Fibroblast of lung (primary cell): ENCODE measurements at places on chromosomes 7 and 10.
A peak's percentile ranks its signal among the peaks of the same experiment; 100 is the strongest.

DNA sequence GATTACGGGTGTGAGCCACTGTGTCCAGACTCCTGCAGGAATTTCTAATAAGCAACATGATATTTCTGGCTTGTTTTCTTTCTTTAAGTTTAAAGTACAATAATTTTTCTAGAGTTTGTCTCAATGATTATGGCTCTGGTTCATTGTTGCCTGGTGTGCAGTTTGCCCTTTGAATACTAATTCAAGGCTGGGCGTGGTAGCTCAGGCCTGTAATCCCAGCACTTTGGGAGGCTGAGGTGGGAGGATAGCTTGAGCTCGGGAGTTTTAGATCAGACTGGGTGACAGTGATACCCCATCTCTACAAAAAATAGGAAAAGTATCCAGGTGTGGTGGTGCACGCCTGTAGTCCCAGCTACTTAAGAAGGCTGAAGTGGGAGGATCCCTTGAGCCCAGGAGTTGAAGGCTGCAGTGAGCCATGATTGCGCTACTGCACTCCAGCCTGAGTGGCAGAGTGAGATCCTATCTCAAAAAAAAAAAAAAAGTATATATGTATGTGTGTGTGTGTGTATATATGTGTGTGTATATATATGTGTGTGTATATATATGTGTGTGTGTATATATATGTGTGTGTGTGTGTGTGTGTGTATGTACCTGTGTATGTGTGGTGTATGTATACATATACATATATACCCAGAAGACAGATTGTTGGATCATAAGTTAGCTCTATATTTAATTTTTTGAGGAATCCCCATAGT, 8.2 kb downstream of the ADIRF start:
- no peak for DNase-seq

DNA sequence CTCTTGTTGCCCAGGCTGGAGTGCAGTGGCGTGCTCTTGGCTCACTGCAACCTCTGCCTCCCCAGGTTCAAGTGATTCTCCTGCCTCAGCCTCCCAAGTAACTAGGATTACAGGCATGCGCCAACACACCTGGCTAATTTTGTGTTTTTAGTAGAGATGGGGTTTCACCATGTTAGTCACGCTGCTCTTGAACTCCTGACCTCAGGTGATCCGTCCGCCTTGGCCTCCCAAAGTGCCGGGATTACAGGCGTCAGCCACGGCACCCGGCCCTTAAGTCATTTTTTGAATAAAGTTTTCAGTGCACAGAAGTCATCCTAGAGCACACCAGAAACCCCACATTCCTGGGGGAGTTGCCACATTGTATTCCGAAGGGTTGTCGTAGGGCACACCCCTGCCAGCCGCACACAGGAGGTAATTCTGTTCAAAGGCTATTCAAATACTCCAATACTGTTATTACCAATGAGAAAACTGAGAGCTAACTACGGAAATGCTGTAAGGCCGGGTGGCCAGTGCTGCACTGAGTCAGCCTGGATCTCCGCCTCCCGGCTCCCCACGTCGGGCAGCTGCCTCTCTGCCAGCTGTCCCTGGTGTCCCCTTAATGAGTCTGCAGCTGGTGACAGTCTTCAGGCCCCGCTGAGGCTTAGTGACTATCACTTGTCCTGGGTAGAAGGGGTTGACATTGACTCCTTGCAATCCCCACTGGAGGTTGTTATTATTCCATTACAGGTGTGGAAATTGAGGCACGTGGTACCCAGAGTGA, 8.6 kb upstream of the RFC2 start:
- DNase-seq = no peak

GRCh38 chr10:122341141-122341810, 33.2 kb upstream of the PLEKHA1 start:
- DNase-seq = peak; percentile 89

DNA sequence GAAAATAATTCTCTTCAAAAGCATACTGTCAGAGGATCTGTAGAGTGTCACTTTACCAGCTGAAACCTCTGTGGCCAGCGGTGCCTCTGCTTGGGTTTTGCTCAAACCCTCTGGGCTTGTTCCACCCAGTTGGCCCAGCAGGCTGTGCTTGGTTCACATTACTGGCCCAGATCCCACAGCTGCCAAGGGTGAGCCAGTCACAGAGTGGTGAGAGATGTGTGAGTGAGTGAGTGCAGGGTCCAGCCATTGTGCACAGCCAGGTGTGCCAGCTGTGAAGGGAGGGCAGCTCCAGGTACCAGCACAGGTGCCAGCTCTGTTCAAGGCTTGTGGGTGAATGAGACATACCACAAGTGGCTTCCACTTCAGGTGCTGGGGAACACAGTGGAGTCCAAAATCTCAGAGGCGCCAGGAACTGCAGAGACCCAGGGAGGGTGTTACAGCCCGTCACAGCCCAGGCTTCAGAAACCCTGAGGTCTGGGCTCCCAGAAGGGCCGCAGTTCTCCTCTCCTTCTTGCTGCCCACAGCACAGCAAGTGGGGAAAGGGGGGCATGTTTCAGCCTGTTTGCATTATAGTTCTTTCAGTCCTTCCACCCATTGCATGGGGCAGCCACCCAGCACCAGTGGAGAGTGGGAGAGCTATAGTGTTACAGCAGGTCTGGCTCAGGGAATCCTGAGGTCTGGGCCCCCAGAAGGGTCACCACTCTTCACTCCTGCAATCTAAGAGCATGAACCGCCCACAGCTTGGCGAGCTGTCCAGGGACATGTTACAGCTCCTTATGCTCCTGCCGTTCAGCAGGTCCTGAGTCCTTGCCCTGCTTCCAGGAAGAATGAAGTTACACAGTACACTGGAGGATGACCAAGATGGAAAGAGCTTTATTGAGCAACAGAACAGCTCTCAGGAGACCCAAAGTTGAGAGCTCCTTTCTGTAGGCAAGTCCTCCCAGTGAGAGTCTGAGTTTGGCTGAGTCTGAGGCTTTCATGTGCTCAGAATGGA, 931.7 kb upstream of the SORCS1 start:
- DNase-seq = no peak
